ENCODE measurements at places on chromosomes 12 and 14. TPM values are rescaled to one million over a fixed set of nuclear protein-coding genes. Genes with fewer than 3 reads are reported as not detected.

The SYNDIG1L gene
- total RNA-seq = not detected

The FSCB gene
- total RNA-seq = not detected

The PLA2G1B gene
- 0.78 TPM for total RNA-seq

The PRB2 gene
- 11.9 TPM for total RNA-seq

The DHRS2 gene
- 39.1 TPM for total RNA-seq

The CABP1 gene
- 2.0 TPM for total RNA-seq
